ENCODE measurements at places on chromosomes 2 and 18.

- no peak for DNase-seq
Measured at GRCh38 chr2:47504174-47504810, 101.3 kb downstream of the MSH2 start.

- no peak for DNase-seq
Measured at GRCh38 chr2:168592181-168592831, 136.2 kb downstream of the CERS6 start.

DNA sequence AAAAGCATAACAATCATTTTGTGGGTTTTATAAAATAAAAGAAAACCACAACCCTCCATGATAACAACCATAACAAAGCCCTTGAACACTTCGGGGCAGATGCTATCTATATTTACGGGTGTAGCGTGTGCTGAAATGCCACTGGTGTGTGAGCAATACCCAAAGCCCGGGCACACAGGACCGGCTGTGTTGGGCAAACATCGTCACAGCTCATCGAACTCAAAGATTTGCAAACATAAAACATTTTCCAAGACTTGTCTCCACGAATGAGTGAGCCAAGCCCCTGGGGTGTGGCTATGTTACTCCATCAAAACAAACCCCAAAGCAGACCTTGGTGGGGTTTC, 290.2 kb downstream of the LPIN1 start:
- DNase-seq, result no peak

DNA sequence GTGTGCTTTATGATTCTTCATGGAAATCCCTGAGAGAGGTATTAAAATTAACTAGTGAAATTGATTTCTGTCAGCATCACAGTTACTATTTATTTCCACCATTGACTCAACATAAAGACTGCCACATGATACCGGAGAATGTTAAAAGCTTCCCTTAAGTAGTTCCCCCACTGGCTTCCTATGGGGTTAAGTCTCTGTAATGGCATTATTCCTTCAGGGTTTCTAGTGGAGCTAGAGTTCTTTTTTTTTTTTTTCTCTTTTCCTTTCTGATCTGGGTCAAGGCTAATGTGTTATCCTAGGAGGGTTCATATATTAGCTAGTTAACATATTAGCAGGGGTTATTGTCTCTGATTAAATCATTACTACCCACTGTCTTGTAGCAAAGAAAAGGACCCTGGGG, 1919.1 kb upstream of the PIK3C3 start:
- DNase-seq, result peak; percentile 64

DNA sequence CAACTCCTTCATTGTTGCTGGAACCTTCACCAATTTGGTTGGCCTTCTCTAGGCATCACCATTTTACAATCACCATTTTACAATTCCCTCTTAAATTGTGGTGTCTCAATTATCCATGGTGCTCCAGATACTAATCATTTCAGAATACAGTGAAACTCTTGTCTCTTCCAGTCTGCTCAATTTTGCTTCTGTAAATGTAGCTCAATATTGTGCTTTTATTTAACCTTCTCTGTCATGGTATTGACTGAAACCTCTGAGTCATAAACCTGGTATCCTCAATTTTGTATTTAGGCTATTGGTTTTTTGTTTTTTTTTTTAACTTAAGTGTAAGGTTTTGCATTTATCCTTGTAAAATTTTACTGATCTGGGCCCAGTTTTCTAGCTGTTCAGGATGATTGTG, 16.1 kb downstream of the STRADB start:
- DNase-seq, result no peak

DNA sequence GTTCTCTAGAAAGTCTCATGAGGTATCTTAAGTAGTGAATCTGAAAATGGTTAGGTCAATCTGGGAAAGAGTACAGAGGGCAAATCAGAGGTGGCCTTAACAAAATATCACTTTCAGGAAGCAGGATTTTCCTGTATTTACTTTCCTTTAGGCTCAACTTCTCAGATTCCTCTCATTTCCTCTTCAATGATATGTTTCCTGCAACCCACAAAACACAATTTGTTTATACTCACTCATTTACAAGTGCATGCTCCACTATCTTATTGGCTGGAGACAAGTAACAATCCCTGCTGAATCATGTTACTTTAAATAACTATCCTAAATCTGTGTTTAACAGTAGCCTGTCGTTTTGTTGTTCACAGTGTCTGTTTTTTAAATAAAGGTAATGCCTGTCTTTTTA, 228.1 kb downstream of the DSC3 start:
- DNase-seq, result no peak

- DNase-seq, result no peak
Measured at GRCh38 chr2:219636941-219637841, 9.8 kb downstream of the SLC4A3 start.

- no peak for DNase-seq
Measured at GRCh38 chr2:40450066-40450795, 1.7 kb downstream of the SLC8A1 start.

- no peak for DNase-seq
Measured at GRCh38 chr2:8525582-8526402, 156.1 kb upstream of the ID2 start.

DNA sequence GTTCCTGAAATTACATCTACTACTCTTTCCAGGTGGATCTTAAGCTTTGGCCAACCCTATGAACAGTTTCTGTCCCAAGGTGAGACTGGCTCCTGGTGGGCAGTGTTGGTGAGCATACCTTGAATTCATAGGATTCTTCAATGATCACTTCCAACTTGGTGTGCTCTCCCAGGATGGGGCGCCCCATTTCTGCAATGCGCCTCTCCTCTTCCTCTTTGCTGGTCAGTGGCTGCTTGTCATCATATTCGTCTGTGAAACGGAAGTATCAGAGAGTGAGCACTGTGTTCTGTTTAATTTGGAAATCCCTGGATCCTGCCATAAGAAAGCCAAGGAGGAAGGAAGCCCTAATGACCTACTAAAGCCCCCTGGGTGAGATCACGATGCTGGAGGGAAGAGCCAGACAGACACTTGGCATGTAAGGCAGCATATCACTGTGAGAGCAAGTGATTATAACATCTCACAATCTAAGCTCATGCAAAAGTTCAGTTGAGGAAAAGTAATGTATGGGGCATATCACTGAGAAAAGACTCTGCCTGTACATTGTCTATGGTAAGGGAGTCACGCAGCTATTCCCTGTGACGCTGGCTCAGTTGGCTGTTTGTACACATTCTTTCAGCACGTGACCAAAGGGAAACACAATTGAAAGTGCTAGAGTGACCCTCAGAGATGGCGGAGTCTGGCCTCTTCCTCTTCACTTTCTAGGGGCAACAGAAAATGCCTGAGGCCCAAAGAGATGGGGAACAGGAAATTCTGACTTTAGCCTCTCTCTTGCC, 287.0 kb downstream of the SLC8A1 start:
- DNase-seq, result no peak

- no peak for DNase-seq
Measured at GRCh38 chr2:8239531-8240088, 442.2 kb upstream of the ID2 start.

DNA sequence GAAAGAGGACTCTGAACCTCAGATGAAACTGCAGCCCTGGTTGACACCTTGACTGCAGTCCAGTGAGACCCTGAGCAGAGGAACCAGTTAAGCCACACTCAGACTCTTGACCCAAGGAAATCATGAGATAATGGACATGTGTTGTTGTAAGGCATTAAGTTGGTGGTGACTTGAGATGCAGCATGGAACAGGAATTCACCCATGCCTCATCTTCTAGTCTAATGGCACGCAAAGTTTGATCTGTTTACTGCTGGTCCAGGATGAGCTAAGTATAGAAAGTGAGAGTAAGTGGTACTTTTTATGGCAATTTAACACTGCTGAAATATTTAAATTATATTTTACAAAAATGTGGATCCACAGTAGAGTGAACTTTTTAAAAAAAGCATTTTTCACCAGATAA, 51.3 kb upstream of the LTBP1 start:
- DNase-seq, result no peak

GRCh38 chr2:150110548-150110947, 376.9 kb downstream of the RND3 start:
- no peak for DNase-seq

- DNase-seq, result peak; percentile 48
Measured at GRCh38 chr2:41873102-41874031, 174.5 kb upstream of the PKDCC start.

DNA sequence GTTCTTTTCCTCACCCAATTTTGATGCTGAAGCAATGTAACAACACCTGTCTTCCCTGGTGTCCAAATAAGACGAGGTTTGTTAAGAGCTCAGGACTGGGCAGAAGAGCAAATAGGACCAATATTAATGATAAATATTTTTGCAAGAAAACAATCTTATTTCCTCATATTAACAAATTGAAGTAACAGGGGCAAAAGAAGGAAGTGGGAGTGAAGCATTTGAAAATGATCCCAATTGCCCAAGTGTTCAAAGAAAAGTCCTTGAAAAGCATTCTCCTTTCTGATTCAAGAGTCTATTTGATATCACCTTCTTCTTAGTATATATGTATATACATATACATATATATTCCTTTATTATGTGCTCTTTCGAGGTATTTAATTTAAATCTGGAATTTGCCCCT, 418.8 kb downstream of the ARHGAP15 start:
- no peak for DNase-seq

DNA sequence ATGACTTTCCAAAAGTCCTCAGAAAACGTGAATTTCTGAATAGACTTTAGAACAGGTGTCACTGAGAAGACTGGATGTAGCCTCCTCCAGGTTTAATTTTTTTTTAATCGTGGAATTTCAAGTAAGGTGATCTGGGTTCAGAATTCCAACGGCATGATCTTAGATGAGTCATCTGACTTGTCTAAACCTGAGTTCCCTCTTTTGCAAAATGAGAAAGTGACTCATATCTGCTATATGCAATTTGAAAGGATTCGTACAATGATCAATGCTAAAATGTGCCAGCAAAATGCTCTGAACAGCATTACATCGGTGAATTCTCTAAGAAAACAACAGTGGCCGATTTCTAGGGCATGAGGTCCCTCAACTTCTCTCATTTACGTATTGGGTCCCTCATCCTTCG, 69.1 kb upstream of the ZNF516 start:
- peak; percentile 10 for DNase-seq

- peak; percentile 19 for DNase-seq
Measured at GRCh38 chr2:171557363-171557762, 35.1 kb downstream of the CYBRD1 start.

GRCh38 chr2:28993206-28993960, 12.3 kb downstream of the TOGARAM2 start:
- DNase-seq, result no peak

DNA sequence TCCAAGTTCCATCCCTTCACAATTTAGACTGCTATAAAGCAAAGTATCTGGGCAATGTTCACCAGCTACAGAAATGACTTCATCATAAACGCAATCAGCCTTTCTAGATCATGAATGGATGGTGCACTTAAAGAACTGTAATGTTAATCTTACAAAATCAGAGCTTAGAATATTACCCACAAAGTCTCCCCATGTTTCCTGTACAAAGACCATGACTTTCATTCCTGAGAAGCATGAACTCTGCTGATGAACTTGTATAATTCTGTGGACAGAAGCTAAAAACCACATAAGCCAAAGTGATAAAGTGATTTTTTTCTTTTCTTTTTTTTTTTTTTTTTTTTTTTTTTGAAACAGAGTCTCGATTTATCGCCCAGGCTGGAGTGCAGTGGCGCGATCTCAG, 53.3 kb downstream of the C1D start:
- DNase-seq, result no peak

DNA sequence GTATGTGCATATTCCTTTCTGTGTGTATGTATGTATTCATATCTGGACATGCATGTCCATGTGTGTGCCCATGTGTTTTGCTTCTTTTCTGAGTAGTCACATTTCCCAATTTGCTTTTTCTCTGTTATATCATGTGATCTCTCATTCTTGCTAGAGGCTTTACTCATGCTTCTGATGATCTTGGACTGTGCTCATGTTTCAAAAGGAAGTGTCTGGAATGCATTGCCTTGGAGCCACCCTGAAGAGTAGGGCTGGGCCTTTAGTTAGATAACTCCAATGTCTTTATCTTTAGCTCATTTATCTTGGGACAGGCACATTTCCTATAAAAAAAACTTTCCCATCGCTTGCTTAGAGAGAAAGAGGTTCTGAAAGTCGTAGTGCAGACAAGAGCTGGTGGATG, 859.2 kb downstream of the CNTNAP5 start:
- no peak for DNase-seq

GRCh38 chr2:64625299-64626145, 28.2 kb downstream of the SERTAD2 start:
- no peak for DNase-seq

GRCh38 chr2:144495227-144496091, 24.5 kb downstream of the ZEB2 start:
- no peak for DNase-seq

DNA sequence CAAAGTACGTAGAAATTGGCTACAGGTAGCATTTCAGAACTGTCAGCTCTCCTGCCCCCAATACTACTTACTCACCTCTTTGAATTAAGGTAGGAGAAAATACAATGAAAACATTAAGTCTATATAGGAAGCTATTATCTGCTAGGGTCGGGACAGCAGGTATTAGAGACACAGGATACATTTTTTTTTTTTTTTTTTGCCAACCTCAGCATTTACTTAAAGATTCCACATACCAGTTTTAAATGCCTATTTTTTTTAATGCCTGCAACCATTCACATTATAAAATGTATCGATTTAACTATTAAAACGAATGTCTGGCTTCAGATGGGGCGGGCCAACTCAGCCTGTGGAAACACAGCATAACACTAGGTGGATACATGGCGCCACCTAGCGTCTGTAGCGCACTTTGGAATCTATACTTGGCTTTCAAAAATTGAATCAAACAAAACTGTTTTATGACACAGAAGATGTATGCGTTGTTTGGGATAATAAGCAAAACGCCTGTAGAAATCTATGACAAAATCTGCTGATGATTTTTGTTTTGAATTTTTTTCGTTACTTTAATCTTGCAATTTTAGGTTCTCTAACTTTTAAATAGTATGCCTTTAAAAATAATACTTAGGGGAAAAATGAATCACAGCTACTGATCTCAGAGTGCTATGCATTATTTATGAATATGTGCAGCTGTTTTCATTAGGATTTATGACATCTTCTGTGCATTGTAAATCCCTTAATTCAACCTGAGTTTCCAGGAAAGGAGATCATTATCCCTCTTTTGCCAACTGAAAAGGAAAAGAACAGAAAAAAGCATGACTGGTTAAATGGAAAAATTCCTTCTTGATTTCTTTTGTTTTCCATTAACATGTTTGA, 261.0 kb downstream of the NYAP2 start:
- peak; percentile 81 for DNase-seq

DNA sequence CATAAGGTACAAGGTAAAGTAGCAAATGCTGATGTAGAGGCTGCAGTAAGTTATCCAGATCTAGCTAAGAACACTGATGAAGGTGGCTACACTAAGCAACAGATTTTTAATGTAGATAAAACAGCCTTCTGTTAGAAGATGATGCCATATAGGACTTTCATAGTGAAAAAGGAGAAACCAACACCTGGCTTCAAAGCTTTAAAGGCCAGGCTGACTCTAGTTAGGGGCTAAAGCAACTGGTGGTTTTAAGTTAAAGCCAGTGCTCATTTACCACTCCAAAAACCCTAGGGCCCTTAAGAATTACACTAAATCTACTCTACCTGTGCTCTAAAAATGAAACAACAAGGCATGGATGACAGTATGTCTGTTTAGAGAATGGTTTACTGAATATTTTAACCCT, 131.0 kb downstream of the DNAH6 start:
- DNase-seq, result no peak

Data from A673 (cell line).